ENCODE measurements at places on chromosomes 16 and 17.

- peak; percentile 5 for DNase-seq
Observed at GRCh38 chr16:87297918-87298631, 19.1 kb downstream of the C16orf95 start.

GRCh38 chr16:77599793-77600415 lies 122.4 kb upstream of the NUDT7 start:
- DNase-seq: no peak

GRCh38 chr17:40151414-40151963 lies 11.2 kb downstream of the CASC3 start:
- DNase-seq: no peak

GRCh38 chr17:66625311-66625767 lies 209.6 kb upstream of the CACNG5 start:
- no peak for DNase-seq
